AG09309 (cell line): ENCODE measurements at places on chromosomes 1 and 21.

GRCh38 chr1:90045853-90046563 lies 51.1 kb downstream of the ZNF326 start:
- DNase-seq, result no peak

DNA sequence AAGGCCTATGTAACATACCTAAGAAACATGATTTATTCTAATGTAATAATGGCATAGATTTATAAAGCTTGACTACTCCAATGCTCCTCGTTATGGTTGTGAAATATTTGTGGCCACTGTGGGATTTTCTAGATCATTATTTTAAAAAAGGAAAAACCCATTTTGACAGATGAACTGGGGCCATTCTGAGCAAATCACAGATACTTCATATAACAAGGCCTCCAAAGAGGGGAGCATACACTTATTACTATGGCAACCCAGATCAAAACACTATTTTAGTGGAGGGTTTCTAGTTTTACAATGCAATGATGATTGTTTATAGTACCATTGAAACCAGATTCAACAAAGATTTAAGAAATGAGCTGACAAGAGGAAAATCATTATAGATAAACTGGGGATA lies 346.6 kb downstream of the ZNF326 start:
- no peak for DNase-seq

DNA sequence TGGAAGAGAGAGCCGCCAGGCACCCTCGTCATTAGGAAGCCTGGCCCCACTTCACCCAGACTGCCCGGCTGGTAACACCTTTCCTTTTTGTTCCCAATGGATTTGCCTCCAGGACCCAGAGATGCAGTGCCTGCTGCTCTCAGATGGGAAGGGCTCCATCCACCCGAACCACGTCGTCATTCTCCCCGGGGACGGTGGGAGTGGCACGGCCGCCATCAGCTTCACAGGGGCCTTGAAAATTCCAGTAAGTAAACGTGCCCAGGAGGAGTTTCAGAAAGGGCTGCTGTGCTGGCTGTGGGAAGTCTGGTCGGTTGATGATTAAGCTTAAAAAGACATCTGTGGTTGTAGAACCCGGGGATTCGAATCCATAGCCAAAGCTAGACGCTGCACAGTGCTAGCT lies 45.2 kb downstream of the SLC37A1 start:
- no peak for DNase-seq

DNA sequence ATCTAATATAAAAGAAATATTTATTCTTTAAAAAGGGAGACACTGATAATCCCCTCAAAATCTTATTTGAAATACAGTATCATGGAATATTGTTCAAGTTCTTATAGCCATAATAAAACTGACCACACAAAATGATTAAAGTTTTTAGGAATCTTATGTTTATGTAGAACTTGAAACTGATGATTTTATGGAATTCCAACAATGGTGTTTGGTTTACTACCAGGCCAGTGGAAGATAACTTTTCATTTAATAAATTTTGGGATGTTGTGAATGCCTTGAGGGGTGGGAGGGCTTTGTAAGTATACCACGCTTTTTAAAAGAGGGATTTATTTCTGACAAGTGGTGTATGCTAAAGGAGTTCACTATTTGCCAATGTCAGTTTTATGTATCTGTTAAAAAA lies 87.7 kb downstream of the RAB3GAP2 start:
- DNase-seq, result no peak

DNA sequence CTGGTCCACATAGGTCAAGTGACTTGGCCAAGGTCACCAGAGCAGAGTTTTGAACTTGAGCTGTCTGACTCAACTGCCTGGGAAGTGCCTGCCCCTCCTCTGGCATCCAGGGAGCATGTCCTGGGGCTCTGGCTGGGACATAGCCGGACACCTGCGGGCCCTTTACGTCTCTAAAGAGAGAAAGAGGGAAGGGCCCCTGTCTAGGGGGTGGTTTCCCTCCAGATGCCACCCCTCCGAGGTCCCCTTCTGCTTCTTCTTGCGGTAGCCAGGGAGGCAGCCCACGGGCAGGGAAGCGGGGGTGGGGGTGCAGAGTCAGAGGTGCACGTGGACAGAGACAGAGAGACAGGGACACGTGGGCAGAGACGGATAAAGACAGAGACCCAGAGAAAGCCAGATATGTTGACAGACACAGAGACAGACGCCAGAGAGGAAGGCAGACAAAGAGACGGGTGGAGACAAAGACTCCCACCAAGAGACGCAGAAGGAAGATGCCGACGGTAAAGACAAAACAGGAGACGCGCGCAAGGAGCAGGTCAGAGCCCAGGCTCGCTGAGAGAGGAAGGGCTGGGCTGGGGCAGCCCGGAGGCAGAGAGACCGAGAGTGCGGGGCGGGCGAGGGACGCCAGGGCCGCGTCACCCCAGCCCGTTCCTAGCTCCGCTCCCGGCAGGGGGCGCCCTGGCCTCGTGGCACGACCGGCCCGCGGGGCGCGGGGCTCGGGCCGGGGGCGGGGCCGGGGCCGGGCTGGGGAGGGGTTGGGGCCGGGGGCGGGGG lies 458 bp upstream of the ALPL start:
- no peak for DNase-seq

- no peak for DNase-seq
These were observed 25.9 kb downstream of the UBE2U start for GRCh38 chr1:64229307-64229706.

GRCh38 chr1:77378723-77379535 lies 97.1 kb downstream of the AK5 start:
- no peak for DNase-seq

GRCh38 chr1:150558761-150559655 lies 9.8 kb downstream of the ADAMTSL4 start:
- no peak for DNase-seq

GRCh38 chr21:42195378-42196031 lies 23.4 kb upstream of the ABCG1 start:
- DNase-seq, result no peak

DNA sequence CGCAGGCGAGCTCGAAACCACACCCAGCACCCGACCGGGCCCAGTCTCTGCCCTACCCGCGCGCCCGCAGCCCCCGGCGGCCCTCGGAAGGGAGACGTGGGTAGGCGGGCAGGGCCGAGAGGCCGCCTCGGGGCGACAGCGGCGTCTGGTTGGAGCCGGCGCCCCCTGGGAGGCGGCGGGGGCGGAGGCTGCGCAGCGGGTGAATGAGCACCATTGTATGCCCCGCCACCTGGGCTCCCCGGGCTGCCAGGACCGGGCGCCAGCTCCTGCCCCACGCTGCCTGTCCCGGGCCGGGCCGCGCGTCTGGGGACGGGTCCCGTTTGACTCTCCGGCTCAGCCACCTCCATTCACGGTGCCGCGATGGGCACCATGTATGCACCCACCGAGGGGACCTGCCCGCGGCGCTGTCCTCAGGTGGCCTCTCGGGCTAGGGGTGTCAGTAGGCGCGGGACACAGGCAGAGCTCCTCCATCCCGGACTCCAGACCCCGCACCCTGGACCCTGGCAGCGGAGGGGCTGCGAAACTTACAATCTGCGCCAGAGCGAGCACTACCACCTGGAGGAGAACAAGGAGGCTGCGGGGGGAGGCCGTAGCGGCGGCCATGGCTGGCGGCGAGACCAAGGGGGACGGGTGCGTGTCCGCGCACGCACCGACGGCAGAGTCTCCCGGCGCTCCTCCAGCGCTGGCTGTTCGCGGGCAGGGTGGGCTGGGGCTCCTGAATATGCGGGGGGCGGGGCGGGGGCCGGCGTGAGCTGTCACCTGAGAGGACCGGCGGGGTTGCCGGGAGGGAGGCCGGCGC lies at the start of gene COL9A2:
Gene COL9A2, minus strand, starts transcription at position 692 of the 799 bp plus-strand sequence. Its CDS starts 89 bp downstream, at position 603.
- DNase-seq, result no peak

DNA sequence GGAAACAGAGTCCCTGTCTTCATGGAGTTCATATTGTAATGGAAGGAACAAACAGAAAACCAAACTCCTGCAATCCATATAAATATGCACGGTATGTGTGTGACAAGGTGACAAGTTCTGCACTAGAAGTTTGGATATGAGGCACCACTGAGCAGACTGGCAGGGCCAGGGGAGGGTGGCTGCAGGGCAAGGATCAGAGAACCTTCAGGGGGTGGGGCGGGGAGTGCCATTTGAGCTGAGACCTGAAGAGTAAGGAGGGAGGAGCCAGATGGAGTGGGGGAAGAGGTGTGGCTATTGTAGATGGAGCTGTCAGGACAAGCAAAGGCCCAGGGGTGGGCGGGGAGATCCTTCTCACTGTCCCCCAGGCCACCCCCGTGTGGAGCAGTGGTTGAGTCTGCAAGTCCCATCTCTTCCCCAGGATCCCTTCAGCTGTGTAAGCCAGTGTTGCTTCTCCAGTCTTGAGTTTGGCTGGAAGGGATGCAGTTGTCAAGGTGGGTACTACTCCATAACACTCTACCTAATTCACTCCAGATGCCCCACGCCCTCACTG lies 76.4 kb downstream of the ATP5PO start:
- DNase-seq, result no peak

DNA sequence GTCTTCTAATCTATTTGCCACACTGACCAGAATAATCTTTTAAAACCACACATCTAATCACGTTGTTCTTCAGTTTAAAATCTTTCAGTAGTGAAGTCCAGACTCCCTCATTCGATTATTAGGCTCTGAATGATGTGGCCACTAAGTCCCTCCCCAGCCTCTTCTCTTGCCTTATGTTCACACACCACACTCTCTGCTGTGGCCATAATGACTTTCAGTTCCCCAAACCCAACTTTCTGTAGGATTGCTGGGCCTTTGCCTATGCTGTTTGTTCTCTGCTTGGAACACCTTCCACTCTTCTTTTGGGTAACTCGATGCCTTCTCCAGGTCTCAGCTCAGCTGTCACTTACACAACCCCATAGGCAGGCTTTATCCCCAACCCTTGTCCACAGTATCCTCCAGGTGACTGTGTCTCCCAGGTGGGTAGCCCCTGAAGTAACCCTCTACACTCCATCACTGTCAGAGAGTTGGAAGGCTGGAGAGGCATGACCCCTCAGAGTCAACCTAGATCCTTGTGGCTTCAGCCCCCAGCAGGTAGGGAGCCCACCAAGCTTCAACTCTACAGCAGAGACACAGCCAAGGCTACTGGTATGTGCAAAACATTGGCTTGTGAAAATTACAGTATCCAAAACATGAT lies 8.4 kb upstream of the SLC37A1 start:
- no peak for DNase-seq

GRCh38 chr1:173137107-173137706 lies 69.9 kb downstream of the TNFSF4 start:
- DNase-seq, result no peak

DNA sequence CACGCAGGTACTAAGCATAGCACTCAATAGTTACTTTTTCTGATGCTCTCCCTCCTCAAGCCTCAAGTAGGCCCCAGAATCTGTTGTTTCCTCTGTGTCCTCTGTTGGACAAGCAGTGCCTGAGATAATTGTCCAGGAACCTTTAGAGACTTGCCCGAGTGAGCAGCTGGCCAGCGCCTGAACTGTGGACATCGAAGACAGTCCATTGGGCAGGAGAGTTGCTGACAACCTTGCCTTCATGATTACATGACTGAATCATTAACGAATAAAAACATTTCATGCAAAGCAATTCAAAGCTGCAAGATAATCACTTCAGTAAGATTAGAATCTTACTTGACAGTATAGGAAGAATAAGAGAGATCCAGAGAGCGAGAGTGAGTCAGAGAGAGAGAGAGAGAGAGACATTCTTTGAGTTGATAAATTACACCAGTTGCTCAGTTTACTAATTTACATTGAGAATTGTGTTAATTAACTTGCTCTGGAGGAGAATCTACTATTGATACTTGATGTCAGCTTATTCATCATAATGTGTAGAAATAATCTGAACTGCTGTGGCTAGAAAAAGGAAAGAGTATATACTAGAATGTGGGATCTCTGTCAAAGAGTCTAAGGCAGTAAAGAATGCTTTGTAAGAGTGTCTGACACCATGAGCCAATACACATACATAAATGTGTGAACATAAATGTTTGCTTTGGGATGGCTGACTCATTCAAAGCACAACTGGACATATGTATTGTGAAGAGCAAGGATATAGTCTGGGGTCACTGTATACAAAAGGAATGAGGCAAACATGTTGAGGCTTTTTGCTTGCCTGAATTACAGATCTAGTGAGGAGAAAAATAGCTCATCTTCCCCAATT lies 216.0 kb downstream of the ZNF326 start:
- DNase-seq, result no peak

DNA sequence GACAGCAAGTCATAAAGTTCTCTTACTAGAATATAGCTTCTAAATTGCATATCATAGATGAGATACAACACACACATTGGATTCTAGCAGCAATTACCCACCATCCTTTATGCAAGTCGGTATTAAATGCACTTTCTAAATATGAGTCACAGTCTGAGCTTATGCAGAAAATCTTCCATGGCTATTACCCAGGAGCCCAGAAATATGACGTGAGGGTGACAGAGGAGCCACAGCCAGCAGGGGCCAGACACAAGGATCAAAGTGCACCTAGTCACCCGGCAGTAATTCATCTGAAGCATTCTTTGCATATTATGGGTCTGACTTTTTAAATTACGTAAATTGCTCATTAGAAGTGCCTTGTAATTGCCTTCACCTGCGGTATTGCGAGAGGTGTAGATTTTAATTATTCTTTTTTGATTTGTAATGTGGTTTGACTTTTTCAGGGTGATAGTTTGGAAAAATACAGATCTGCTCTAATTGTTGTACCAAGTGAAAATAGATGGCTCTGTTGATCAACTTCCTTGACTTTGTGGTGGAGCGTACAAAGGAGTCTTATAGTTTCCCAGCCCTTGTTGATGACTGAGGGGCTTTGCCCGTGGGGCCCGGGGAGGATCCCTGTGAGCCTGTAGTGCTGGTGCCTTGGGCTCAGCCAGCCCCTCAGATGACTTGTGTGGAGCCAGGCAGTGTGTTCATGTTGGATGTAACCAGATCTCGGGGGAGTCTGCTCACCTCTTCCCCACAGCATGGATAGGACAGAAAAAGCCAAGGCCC lies 470.0 kb upstream of the VAMP3 start:
- DNase-seq, result no peak

- no peak for DNase-seq
These were observed 11.0 kb downstream of the PRKAA2 start for GRCh38 chr1:56655991-56656613.

GRCh38 chr1:159895836-159896545 lies 4.0 kb downstream of the CFAP45 start:
- no peak for DNase-seq

- DNase-seq, result no peak
These were observed 23.0 kb upstream of the EDARADD start for GRCh38 chr1:236371083-236371482.

DNA sequence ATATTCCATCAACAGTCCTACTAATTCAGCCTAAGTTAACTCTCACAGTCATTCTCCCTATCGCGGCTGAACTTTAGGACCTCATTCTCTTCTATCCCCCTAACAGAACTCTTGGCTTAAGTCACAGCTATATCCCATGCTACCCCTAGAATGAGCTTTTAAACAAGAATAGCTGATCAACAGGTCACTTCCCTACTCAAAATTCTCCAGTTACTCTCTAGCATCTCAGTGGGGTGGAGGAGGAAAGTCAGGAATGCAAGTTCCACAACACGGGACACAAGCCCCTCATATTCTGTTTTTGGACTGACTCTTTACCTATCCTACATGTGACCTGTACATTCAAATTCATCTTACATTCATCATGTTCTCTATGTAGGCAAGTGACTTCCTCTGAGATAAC lies 21.0 kb downstream of the MRPL39 start:
- DNase-seq, result no peak
